Activated CD8-positive, alpha-beta memory T cell treated with anti-CD3 and anti-CD28 coated beads for 4 hours (primary cell): ENCODE measurements at places on chromosomes 1 and 21.

DNA sequence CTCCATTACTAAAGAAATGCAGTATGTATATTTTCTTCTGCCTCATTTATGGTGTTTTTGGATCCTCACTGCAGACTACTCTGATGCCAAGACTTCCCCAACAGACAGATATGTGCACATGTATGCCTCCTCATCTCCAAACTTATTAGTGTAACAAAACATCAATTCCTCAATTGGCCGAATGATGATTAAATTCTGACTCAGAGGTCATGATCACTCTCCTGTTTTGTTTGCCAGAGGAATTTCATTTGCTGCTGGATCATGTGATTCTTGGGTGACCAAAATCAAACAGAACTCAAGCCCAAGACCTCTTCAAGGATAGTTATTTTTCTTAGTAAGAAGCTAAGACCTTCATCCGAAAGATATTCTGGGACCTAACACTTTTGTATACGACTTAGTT, 227.6 kb downstream of the LMO4 start:
- no peak for DNase-seq

DNA sequence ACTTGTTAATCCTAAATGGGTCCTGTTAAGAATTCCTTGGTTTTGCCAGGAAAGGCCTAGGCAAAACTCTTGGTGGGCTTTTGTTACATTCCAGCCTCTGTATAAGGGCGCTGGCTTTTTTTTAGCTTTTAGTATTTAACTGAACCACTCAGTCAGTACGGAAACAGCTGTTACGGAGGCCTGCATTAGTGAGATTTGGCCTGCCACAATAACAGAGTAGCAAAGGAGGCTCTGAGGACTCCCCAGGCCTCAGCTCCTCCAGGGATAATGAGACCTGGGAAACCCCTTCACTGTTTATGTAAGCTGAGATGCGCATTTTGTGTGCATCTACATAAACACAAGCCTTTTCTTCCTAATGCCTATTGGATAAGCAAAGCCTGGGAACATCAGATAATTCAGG, 210.2 kb downstream of the APP start:
- no peak for DNase-seq

GRCh38 chr21:38725196-38726157, 80.3 kb upstream of the ETS2 start:
- no peak for DNase-seq

GRCh38 chr1:199861020-199861795, 166.3 kb upstream of the NR5A2 start:
- no peak for DNase-seq

GRCh38 chr1:228222548-228222947, 14.7 kb downstream of the OBSCN start:
- DNase-seq = no peak

GRCh38 chr1:2544875-2545640, 11.1 kb upstream of the TNFRSF14 start:
- DNase-seq = no peak

DNA sequence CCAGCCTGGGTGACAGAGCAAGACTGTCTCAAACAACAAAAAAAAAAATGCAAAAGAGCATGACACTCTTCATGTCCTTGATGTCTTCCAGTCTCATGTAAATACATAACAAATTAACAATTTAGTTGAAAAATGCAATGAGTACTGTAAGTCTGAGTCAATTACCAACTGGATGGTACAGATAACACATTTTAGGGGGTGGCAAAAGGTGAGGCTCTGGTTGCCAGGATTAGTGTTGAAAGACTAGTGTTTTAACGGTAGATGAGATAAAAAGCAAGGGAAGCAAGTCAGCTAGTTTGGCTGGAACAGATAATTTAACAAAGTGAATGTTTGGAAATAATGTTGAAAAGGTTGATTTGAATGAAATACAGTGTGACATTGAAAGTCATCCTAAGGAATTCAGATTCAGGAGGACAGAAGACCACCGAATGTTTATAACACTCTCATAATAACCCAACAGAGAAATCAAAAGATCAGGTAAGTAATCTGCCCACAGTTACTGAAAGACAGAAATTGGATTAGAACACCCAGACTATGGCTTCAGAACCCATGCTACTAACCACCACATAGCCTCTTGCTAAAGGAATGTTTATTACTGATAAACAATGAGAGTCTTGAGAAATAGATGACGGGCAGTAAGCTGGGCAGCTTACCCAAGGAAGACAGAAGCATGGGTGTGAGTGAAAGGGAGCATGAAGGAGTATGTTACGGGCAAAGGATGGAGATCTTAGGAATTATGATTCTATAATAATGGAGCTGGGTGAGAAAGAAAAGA, 312.4 kb downstream of the HMCN1 start:
- no peak for DNase-seq

DNA sequence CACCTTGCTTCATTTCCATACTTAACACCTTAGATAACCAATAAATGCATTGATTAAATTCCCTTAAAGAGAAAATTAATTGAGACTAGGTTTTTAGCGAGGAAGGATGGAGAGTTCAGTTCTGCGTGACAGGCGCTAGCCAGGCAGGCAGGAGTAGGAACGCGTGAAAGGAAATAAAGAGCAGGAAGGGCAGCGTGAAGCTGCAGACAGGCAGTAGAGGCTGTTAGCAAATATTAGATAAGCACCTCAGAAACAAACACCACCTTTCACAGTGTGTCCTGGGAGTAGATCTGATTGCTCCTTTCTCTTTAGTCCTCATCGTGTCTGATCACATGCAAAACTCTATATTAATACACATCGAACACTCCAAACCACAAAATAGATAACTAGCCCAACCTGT, 282.7 kb upstream of the ADGRL2 start:
- DNase-seq = no peak

DNA sequence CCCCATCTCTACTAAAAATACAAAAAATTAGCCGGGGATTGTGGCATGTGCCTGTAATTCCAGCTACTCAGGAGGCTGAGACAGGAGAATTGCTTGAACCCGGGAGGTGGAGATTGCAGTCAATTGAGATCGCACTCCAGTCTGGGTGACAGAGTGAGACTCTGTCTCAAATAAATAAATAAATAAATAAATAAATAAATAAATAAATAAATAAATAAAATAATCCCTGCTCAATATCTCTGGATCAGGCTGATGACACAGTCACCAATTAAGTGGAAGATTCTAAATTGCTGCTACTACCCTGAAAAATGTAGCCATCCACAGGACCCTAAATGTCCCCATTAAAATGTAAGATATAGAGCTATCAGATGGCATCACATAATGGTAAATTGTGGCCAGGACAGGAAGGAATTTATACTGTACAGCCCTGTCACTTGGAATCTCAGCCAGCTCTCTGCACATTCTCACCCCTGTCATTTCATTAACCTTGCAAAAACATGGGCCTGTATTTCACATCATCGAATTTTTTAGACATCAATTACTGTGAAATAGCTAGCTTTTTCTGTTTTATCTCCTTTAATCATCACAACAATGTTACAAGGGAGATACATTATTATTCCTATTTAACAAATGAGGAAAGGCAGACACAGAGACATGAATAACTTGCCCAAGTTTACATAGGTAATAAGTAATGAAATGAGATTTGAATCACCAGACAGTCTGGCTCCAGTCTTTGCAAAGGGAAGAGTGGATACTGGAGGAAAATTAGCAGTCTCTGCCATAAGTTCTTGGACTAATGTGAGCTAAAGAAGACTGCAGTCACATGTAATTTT, 56.7 kb upstream of the NTPCR start:
- no peak for DNase-seq

GRCh38 chr1:205493241-205494085, 11.0 kb upstream of the CDK18 start:
- DNase-seq = no peak

DNA sequence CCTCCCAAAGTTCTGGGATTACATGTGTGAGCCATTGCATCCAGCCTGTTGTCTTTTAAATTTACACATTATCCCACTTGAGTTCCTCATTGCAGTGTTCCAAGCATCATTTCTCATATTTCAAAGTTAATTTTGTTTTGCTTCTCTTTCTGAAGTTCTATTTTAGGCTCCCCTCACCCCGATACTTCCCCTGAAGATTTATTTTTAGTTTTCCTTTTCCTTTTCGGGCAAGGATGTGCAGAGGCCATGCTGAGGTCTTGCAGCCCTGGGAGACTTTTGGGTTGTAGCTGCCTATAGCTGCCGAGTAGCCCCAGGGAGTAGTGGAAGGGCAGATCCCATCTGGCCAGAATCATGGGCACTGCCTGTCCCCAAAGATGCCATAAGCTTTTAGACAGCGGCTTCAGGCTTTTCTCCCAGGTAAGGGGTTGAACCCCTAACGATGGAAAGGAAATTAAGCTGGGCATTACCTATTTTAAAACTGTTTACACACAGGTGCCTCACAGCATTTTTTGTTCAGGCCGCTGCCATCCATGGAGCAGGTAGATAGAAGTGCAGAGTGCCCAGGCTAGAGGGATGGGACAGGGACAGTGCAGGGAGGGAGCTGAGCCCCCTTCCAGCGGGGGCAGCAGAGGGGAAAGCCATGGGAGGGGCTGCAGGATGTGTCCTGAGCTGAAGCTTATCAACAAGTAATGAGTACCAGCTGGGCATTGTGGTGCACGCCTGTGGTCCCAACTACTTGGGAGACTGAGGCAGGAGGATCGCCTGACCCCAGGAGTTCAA, 15.9 kb downstream of the PSEN2 start:
- no peak for DNase-seq

- no peak for DNase-seq
Observed at GRCh38 chr1:30472009-30472408, 251.4 kb downstream of the MATN1 start.

- DNase-seq = no peak
Observed at GRCh38 chr1:94608142-94608851, 66.7 kb upstream of the F3 start.

DNA sequence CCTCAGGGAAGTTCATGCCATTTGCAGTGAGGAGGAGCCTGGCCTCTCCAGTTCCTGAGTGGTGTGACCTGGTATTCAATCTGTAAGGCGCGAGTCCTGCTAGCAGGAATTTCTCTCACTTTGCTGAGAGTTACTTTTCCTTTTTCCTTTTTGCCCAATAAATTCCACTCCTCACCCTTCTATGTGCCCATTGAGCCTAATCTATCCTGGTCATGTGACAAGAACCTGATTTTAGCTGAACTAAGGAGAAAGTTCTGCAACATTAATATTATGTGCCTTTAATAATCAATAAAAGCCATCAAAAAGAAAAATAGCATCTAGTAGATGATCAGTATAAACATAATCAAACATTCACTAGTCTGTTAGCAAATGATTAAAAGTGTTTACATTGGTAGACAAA, 136.1 kb upstream of the POGK start:
- no peak for DNase-seq

GRCh38 chr1:21508580-21509350, 458 bp upstream of the ALPL start:
- DNase-seq = no peak

GRCh38 chr1:38915352-38915948, 26.2 kb downstream of the RHBDL2 start:
- no peak for DNase-seq

- no peak for DNase-seq
Observed at GRCh38 chr1:234288946-234289345, 84.3 kb upstream of the COA6 start.
